ENCODE measurements at places on chromosomes 13 and 19.

DNA sequence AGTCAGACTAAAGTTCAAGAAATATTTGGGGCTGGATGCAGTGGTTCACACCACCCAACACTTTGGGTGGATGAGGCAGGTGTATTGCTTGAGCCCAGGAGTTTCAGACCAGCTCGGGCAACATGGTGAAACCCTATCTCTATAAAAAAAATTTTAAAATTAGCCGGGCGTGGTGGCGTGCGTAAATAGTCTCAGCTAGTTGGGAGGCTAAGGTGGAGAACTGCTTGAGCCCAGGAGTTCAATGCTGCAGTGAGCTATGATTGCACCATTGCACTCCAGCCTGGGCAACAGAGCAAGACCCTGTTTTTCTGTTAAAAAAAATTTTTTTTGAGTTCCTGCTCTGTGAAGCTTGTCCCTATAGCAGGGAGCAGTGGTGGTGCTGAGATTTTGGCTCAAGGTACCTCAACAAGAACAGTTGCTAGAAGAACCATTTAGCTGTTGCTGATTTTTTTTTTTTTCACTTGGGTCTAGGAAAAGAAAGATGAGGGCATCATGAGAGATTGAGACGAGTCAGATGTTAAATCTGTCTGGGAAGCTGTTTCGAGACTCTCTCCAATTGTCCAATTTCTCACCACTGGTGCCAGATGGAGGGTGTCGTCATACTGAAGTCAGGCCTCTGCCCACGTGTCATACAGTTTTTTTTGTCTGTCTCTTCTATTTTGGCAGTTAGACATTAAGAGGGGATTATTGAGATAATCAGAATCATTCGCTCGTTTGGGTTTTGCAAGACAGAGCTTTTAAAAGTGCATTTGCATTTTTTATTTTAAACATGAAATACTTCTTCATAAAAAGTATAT, 3.7 kb downstream of the SLC25A42 start:
- H3K36me3 ChIP-seq: no peaks in the 10 kb centered on the region
- no peak overlapping the region for H3K27ac ChIP-seq
- H3K4me1 ChIP-seq: peaks cover 22% of the 10 kb centered on the region
- peaks cover 1% of the 10 kb centered on the region for H3K27me3 ChIP-seq

DNA sequence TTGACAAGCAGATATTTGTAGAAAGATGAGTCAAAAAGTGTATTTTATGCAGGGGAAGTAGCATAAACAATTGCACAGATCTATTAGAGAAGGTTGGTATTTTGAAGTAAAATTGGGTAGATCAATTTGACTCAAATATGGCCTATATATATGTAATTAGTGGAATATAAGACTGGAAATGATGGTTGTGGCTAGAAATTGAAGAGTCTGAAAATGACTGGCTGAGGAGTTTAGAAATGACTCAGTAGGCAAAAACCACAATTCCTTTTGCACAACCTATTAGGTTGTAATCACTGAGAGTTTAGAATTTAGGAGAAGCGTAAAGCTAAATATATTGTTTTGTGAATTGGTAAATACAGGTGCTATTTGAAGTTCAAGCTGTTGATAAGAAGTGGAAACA, 622.6 kb upstream of the PCDH20 start:
- 0 out of 2 replicates have a peak, but pooled peaks cover 4% of the 10 kb centered on the region for H3K36me3 ChIP-seq
- H3K4me1 ChIP-seq: no peaks in the 10 kb centered on the region
- no peak for DNase-seq
- no peak overlapping the region for H3K27ac ChIP-seq

DNA sequence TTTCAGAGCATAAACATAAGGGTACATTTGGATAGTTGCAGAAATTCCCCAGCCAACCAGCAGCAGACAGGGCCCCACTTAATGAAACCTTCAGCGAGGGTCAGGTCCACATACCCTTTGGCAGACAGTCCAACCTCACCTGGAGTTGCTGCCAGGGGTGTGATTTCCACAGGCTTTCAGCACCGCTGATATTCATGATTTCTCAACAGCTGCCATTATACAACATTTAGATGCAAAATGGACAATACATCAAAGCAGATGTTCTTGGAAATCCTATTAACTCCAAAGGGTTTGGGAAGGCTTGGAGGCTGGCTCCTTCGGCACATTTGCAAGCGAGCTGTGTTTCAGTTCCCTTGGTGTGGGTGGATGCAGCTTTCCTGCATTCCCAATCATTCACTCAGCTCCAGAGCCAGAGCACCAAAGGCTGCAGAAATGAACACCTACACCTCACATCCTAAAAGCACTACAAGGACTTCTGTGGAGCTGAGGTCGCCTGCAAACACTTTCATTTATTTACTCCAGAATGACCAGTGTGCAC, 147.2 kb upstream of the VSTM2B start:
- no peak for DNase-seq
- H3K36me3 ChIP-seq: no peaks in the 10 kb centered on the region
- H3K27ac ChIP-seq: no peak overlapping the region
- no peaks in the 10 kb centered on the region for H3K4me1 ChIP-seq
- no peaks in the 10 kb centered on the region for H3K27me3 ChIP-seq

GRCh38 chr19:17078036-17078919, 2.7 kb downstream of the MYO9B start:
- H3K4me3 ChIP-seq: peak overlapping the region; percentile 94
- no peak for DNase-seq
- H3K4me1 ChIP-seq: peaks cover 68% of the 10 kb centered on the region
- H3K27ac ChIP-seq: peak overlapping the region; percentile 99
- H3K36me3 ChIP-seq: peaks cover 9% of the 10 kb centered on the region

GRCh38 chr19:4748589-4748988, 24.9 kb upstream of the DPP9 start:
- peaks cover 9% of the 10 kb centered on the region for H3K4me1 ChIP-seq
- no peaks in the 10 kb centered on the region for H3K36me3 ChIP-seq
- peaks cover 28% of the 10 kb centered on the region for H3K27me3 ChIP-seq
- H3K4me3 ChIP-seq: no peak overlapping the region
- H3K27ac ChIP-seq: no peak overlapping the region

DNA sequence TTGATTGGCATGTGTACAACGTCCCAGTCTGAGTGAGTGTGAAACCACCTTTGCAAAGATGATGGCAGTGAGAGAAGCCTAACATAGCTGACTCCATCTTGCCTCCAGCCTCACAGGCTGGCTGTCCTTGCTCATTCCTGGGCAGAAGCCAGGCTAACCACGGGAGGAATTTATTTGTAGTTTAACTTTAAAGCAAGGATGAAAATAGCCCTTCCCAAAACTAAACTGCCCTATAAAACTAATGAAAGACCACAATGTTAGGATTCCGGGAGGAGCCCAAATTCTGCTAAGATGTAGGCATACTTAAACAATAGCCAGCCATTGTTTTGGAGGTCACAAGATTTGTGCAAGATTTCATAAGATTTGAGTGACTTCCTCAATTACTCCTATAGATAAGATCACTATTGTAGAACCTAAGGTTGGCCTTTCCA, 96.6 kb upstream of the LSM14A start:
- no peaks in the 10 kb centered on the region for H3K36me3 ChIP-seq
- no peak overlapping the region for H3K27ac ChIP-seq
- DNase-seq: peak; percentile 2

GRCh38 chr13:114035583-114036531, 62.0 kb upstream of the C13orf46 start:
- peak overlapping the region; percentile 75 for H3K27ac ChIP-seq
- H3K4me3 ChIP-seq: no peak overlapping the region
- peaks cover 61% of the 10 kb centered on the region for H3K4me1 ChIP-seq
- DNase-seq: no peak

- H3K27me3 ChIP-seq: peaks cover 5% of the 10 kb centered on the region
- peaks cover 32% of the 10 kb centered on the region for H3K4me1 ChIP-seq
- H3K36me3 ChIP-seq: no peaks in the 10 kb centered on the region
- H3K4me3 ChIP-seq: peak overlapping the region; percentile 79
- DNase-seq: no peak
- peak overlapping the region; percentile 61 for H3K27ac ChIP-seq
These were observed 3.7 kb upstream of the RAP2A start for GRCh38 chr13:97430296-97430695.

GRCh38 chr19:31574251-31574973, 225.2 kb upstream of the TSHZ3 start:
- no peak overlapping the region for H3K4me3 ChIP-seq
- peaks cover 11% of the 10 kb centered on the region for H3K27me3 ChIP-seq
- no peaks in the 10 kb centered on the region for H3K36me3 ChIP-seq
- DNase-seq: no peak
- H3K27ac ChIP-seq: no peak overlapping the region

DNA sequence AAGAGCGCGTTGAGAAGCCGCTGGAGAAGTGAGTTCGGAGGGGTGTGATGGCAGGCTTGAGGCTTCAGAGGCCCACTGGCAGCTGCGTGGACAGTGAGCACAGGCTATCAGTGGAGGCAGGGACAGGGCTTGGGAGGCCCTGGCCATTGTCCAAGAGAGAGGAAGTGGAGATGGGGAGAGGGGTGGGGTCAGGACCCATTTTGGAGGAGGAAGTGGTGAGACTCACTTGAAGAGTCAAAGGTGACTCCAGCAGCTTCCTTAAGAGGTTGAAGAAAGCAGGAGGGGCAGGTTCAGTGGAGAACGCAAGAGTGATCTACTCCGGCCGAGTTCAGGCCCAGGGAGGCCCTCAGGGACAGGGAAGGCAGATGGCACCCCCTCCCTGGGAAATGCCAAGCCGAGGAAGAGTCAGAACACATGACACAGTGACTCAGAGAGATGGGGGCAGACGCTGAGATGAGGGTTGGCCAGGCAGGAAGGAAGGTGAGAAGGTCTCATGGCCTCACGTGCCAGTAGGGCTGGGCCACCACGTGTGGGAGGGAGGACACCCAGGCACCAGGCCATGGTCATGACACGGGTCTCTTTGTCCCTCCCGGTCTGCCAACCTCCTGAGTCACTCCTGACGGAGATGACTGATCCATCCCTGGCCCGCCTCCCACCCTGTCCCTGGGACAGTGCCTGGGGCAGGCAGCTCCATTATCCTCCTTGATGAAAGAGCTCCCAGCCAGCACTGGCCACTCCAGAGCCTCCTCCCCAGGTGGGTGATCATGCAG, 10.1 kb upstream of the CD22 start:
- peak; percentile 94 for DNase-seq
- peak overlapping the region; percentile 23 for H3K4me3 ChIP-seq
- H3K36me3 ChIP-seq: peaks cover 5% of the 10 kb centered on the region
- peak overlapping the region; percentile 96 for H3K27ac ChIP-seq

- H3K27ac ChIP-seq: no peak overlapping the region
- H3K4me1 ChIP-seq: no peaks in the 10 kb centered on the region
- H3K27me3 ChIP-seq: no peaks in the 10 kb centered on the region
- H3K4me3 ChIP-seq: no peak overlapping the region
- H3K36me3 ChIP-seq: 0 out of 2 replicates have a peak, but pooled peaks cover 10% of the 10 kb centered on the region
These were observed 20.1 kb downstream of the SGTA start for GRCh38 chr19:2762783-2763496.

- H3K27me3 ChIP-seq: peaks cover 4% of the 10 kb centered on the region
- no peaks in the 10 kb centered on the region for H3K4me1 ChIP-seq
- no peak overlapping the region for H3K27ac ChIP-seq
- no peaks in the 10 kb centered on the region for H3K36me3 ChIP-seq
- DNase-seq: no peak
These were observed 20.6 kb downstream of the PEPD start for GRCh38 chr19:33500991-33501390.

DNA sequence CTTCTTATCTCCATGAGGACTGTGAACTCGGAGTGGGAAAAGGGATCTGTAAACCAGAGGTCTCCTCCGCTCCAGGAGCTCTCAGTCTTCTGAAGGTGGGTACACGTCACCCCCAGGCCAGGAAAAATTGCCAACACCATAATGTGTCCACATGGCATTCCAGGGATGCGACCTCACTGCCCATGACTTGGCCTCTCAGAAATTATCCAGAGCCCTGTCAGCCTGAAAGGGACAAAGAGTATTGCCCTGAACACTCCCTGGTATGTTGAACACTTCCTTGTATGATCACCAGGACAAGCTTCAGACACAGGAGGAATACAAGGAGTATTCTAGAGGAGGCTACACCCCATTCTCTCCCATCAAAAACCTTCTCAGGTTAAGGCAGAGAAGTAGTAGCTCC, 81.0 kb upstream of the SLC7A1 start:
- H3K27me3 ChIP-seq: no peaks in the 10 kb centered on the region
- H3K36me3 ChIP-seq: no peaks in the 10 kb centered on the region
- H3K4me1 ChIP-seq: peaks cover 55% of the 10 kb centered on the region
- H3K4me3 ChIP-seq: peak overlapping the region; percentile 75

- no peak overlapping the region for H3K4me3 ChIP-seq
- H3K4me1 ChIP-seq: no peaks in the 10 kb centered on the region
- H3K36me3 ChIP-seq: no peaks in the 10 kb centered on the region
- no peak overlapping the region for H3K27ac ChIP-seq
- DNase-seq: no peak
- H3K27me3 ChIP-seq: peaks cover 3% of the 10 kb centered on the region
These were observed 350.9 kb downstream of the SUCLA2 start for GRCh38 chr13:47650209-47650608.

DNA sequence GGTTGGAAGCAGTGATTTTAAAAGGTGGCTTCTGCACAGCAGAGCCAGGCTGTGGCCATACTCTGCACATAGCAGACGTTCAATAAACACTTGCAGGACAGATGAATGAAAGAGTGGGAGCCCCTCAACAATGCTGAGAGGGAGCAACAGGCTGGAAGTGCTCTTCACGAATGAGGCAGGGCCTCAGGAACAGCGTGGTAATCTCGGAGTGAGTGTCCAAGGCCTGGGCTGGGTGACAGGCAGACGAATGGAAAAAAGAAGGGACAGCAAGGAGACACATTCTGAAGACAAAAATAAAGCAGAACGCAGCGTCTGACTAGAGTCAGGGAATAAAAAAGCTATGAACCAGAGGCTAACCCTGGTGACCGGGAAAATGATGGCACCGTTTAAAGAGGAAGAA, 11.1 kb downstream of the GJA3 start:
- H3K36me3 ChIP-seq: no peaks in the 10 kb centered on the region
- DNase-seq: no peak
- no peaks in the 10 kb centered on the region for H3K4me1 ChIP-seq
- H3K27me3 ChIP-seq: peaks cover 69% of the 10 kb centered on the region
- H3K27ac ChIP-seq: no peak overlapping the region

DNA sequence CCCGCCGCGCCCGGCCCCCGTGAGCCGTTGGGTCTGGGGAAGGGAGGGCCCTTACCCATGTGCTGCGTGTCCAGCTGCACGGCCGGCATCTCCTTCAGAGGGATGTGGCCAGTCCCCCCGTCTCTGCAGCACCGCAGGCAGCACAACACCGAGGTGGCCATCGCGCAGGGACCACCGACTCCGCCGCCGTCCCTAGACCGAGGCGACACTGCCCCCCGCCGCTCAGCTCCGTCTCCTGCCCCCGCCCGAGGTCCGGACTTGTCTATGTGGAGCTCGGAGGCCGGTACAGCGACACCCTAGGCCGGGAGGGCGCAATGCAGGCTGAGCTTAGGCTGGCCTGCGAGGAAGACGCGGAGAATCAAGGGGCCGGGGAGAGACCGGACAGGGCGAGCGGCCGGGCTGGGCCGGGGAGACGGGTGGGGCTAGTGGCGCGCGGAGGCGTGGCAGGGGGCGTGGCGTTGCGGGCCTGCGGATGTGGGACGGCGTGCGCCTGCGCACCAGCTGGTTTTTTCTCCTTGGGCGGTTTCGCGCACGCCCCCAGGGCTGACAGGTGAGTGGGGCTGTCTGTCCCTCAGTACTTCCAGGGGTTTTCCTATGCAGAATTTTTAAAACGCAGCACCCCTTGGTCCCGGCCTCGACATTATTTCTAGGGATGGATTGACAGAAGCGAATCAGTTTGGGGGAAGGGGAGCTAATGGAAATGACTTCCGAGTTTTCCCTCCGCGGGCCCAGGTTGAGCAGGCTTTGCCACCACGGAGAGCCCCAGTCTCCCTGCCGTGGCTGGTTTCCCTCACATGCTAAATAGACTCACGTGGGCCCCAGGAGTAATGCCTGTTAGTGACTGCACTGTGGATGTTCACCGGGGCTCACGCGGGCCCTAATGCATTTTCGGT, at the start of gene SPRYD7:
TSS of gene SPRYD7 (minus strand) at position 266 of the 893 bp plus-strand sequence. CDS start at position 161, 105 bp downstream.
- peak within 1 kb of the TSS; percentile 94 for H3K4me3 ChIP-seq
- no peaks in the 10 kb centered on the region for H3K36me3 ChIP-seq
- H3K27me3 ChIP-seq: no peaks in the 10 kb centered on the region
- peak; percentile 97 for DNase-seq
- peak within 1 kb of the TSS; percentile 90 for H3K27ac ChIP-seq
